ENCODE measurements at places on chromosomes 13 and 19.

GRCh38 chr19:32251634-32252332 is 93.6 kb upstream of the ZNF507 start:
- no peak overlapping the region for H3K27ac ChIP-seq
- H3K4me1 ChIP-seq: no peaks in the 10 kb centered on the region
- no peaks in the 10 kb centered on the region for H3K27me3 ChIP-seq
- no peak overlapping the region for H3K4me3 ChIP-seq

DNA sequence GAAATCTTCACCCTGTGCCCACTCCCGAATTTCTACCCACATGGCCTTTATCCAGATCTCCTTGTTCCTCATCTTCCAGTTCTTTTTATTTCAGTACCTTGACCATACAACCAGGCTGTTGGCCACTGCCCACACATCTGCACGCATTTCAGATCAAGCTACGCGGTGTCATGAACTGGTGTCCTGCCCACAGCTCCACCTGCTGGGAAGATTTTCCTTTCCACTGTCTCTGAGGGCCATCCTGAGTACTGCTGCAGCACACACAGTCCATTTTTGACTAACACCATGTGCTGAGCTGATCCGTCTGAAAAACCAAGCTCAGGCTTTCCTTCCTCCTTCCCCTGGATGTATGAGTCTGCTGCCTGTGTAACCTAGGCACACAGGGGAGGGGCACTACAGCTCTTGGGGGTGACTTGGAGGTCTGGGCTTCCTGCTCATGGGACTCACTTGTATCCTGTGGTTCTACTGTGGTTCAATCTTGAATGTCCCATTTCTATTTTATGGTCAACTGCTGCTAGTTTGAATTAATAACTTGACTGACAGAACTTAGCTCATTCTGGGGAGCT is 71.9 kb downstream of the WASF3 start:
- H3K36me3 ChIP-seq: no peaks in the 10 kb centered on the region
- no peaks in the 10 kb centered on the region for H3K4me1 ChIP-seq
- DNase-seq: no peak
- H3K4me3 ChIP-seq: no peak overlapping the region

DNA sequence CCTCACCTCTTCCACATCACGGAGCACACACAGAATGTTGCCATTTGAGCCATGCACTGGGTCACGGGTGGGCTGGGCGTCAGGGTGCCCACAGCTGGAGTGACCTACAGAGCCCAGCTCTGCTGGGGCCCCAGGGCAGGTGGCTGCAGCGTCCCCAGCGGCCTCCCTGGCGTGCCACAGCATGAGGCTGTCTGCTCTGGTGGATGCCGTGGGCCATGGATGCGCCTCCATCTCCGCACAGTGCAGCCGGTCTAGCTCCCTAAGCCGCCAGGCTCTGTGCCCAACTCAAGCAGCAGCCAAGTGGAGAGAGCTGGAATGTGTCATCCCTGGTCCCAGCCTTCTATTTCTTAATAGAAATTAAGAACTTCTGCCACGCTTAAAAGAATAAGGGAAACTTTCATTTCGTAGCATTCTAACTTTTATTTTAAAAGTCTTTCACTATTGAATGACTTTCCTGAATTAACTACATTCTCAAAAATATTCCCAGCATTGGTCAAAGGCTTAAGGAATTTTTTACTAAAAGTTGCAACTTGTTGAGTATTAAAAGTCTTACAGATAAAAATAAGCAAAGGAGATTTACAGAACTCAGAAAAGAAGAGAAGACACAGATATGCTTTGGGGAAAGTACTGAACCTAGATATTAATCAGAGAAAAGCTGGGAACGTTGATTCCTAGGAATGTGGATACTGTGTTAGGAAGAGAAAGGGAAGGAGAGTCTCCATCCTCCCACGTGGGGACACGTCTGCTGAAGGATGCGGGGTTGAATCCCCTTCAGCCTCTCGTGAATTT is 59.3 kb downstream of the ATP11A start:
- H3K4me1 ChIP-seq: peaks cover 13% of the 10 kb centered on the region
- H3K27me3 ChIP-seq: no peaks in the 10 kb centered on the region
- H3K36me3 ChIP-seq: no peaks in the 10 kb centered on the region
- no peak overlapping the region for H3K27ac ChIP-seq
- no peak for DNase-seq

GRCh38 chr19:45769821-45770191 is 754 bp upstream of the SIX5 start:
- H3K27ac ChIP-seq: peak overlapping the region; percentile 94
- H3K36me3 ChIP-seq: no peaks in the 10 kb centered on the region
- H3K27me3 ChIP-seq: no peaks in the 10 kb centered on the region
- H3K4me1 ChIP-seq: peaks cover 14% of the 10 kb centered on the region

DNA sequence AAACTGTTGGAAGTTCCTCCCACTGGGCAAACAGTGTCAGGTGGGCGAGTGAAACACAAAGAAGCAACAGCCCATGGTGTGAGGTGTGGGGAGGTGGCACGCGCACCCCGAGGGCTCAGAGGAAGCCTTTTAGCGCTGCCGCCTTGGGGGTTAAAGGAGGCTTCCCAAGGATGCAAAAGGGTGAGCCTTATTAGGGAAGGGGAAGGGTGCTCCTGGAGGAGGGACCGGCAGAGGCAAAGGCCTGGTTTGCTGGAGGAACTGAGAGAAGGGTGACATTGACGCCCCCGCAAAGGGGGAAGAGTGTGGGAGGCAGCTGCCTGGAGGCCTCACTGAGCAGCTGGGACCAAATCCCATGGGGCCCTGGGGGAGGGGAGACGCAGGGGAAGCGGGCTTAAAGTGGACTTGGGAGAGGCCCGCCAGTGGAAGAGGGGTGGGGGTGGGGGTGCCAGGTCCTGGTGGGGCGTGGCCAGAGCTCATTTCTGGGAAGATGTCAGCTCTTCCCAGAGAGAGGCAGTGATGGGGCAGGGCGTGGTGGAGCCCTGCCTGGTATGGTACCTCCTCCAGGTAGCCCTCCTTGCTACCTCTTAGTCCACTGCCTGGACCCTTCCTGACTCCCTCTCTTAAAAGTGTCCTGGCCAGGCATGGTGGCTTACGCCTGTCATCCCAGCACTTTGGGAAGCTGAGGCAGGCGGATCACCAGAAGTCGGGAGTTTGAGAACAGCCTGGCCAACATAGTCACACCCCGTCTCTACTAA is 12.0 kb upstream of the FCHO1 start:
- H3K4me3 ChIP-seq: no peak overlapping the region
- DNase-seq: no peak
- H3K36me3 ChIP-seq: peaks cover 8% of the 10 kb centered on the region
- no peaks in the 10 kb centered on the region for H3K27me3 ChIP-seq
- peaks cover 35% of the 10 kb centered on the region for H3K4me1 ChIP-seq

DNA sequence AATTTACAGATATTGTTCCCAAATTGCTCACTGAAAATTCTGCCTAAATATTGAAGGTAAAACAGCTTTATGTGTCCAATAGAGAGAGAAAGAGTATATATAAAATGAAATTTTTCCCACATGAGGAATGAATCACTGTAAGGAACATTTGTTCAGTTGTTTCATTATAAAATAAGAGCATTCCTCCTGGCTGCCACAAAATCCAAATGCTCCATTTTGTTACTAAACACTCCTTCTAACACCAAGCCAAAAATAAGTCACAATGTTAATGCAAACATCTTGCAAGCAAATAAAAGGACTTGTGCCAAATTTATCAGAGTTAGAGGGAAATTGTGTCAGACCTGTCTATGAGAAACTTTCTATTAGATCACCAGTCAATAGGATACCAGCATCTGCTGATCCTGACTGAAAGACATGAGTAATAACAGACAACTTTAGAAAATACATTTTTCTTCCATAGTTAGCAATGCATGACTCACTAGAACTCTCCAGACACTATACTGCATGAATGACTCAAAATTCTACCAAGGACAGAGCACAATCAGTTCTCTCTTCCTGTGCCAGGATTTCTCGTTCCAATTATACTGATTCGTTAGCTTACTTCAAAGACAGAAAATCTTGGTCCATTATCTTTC is 83.5 kb upstream of the FNDC3A start:
- no peak overlapping the region for H3K4me3 ChIP-seq
- no peaks in the 10 kb centered on the region for H3K27me3 ChIP-seq
- peak overlapping the region; percentile 23 for H3K27ac ChIP-seq
- H3K4me1 ChIP-seq: peaks cover 4% of the 10 kb centered on the region

GRCh38 chr13:40190641-40191100 is 475.8 kb downstream of the FOXO1 start:
- no peaks in the 10 kb centered on the region for H3K4me1 ChIP-seq
- DNase-seq: no peak
- H3K36me3 ChIP-seq: no peaks in the 10 kb centered on the region
- H3K4me3 ChIP-seq: no peak overlapping the region

DNA sequence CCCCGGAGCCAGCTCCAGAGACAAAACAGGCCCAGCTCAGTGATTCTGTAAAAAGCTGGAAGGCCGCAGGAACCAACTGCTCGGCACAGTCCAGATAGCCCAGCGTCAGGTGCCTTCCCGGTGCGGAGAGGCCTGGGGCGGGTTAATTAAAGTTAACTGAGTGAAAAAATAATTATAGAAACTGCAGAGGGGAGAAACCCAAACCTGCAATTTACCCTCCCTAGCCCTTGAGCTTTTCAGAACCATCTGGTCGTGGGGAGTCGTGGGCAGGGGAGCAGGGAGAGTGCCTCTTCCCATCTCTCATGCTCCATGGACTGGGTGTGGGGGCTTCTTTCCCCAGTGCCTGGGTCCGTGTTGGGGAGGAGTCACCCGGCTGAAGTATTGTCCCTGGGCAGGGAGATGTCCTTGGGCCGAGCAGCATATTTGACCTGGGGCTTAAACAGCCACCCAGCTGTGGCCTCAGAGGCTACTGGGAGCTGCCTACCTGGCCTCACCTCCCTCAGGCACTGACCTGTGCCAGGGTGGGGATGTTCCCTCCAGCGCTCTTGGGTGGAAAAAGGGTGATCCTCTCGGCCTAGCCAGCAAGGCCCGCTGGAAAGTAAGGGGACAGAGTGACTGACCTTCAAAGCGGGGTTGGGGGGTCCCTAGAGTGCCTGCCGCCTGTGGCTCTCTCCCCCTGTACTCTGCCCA is 65.9 kb downstream of the CHST8 start:
- peaks cover 23% of the 10 kb centered on the region for H3K27me3 ChIP-seq
- H3K4me1 ChIP-seq: no peaks in the 10 kb centered on the region
- H3K4me3 ChIP-seq: no peak overlapping the region
- H3K27ac ChIP-seq: no peak overlapping the region

DNA sequence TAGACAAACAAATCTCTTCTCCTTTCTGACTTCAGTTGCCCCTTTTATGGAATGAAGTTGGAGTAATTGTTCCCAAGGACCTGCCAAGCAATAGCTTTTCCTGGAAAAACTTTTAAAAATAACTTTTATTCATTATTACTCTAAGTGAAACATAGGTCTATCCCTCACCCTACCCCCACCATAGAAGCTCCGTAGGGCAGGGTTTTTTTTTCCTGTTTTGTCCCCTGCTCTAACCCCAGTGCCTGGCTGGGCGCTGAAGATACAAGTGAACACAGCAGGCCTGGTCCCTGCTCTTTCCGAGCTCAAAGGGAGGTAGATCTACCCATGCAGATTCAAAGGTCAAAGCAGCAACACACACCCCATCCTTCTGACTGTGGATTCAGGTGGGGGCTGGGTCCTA is 8.7 kb upstream of the GNG8 start:
- no peak overlapping the region for H3K27ac ChIP-seq
- no peak for DNase-seq
- H3K4me3 ChIP-seq: no peak overlapping the region
- H3K4me1 ChIP-seq: peaks cover 3% of the 10 kb centered on the region

DNA sequence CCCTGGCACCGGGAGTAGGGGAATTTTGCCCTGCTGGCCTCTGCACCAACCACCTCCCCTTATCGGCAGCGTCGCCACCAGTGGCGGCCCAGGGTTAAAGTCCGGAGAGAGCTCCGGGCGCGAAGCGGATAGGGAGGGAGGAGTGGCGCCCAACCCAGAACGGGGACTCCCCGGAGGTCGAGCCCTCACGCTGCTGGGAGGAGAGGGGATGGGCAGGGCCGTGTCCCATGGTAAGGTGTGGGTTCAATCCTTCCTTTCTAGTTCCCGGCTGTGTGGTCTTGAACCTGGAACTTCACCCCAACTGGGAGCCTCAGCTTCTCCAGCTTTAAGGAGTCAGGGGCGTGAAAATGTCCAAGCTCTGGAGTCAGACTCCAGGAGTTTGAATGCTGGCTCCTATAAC is 23.3 kb upstream of the BCL3 start:
- H3K27me3 ChIP-seq: no peaks in the 10 kb centered on the region
- no peaks in the 10 kb centered on the region for H3K36me3 ChIP-seq
- H3K4me3 ChIP-seq: peak overlapping the region; percentile 38

GRCh38 chr13:41699759-41700158 is 242.4 kb downstream of the RGCC start:
- H3K36me3 ChIP-seq: no peaks in the 10 kb centered on the region
- no peak overlapping the region for H3K27ac ChIP-seq
- H3K4me3 ChIP-seq: no peak overlapping the region
- H3K27me3 ChIP-seq: no peaks in the 10 kb centered on the region

DNA sequence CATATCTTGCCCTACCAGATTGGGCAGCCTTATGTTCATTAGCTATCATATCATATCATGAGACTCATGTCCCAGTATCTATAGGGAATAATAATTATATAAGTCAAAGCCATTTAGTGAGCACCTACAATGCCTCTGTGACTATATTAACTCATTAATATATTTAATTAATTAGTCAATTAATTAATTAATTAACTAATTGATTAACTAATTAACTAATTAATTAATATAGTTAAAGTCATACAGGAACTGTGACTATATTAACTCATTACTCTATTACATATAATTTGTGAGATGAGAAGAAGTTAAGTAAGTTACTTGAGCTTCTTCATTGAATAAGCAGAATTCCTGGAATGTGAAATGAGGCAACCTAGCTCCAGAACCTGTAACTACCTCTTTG is 588.3 kb upstream of the SLITRK1 start:
- H3K27me3 ChIP-seq: no peaks in the 10 kb centered on the region
- H3K4me3 ChIP-seq: no peak overlapping the region
- H3K4me1 ChIP-seq: no peaks in the 10 kb centered on the region
- no peak overlapping the region for H3K27ac ChIP-seq

DNA sequence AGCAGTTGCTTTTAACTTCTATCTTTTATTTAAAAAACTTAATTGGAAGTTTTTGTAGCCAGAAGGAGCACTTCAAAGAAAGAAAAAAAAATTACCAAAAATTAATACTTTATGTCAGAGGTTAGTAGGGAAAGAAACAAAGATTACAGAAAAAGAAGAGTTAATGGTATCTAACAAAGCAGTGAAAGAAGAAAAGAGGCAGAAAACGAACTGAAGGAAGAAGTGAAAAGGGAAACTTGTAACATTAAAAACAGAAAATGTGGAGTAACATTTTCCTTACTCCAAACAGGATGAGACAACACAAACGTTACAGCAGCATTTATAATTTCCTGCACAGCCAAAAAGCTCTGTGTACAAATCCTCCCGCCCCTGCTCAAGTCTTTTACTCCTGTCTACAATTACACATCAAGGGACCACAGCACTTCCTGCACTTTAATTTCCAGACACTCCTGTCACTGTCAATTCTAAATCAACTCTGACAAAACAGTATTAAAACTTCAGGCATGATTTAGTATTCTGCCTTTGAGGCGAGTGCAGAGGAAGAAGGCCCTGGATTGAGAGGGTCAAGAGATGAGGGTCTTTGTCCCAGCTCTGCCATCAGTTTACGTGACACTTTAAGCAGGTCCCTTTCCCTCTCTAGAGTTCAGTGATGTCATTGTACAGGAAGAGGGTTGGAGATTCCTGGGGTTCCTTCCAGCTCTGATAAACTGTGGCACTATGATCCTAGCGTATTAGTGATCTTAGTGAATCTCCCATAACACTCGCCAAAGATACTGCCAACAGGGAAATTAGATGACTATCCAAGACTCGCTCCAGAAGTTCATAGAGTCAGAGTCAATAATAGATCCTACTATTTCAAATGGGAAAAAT is 53.2 kb upstream of the LSM14A start:
- no peak for DNase-seq
- H3K4me3 ChIP-seq: no peak overlapping the region
- H3K27me3 ChIP-seq: no peaks in the 10 kb centered on the region
- no peak overlapping the region for H3K27ac ChIP-seq
- H3K36me3 ChIP-seq: no peaks in the 10 kb centered on the region

Data from HCT116 (cell line).